GM23338 (cell line): ENCODE measurements at places on chromosomes 4 and X.

GRCh38 chr4:7183780-7184460 lies 8.4 kb upstream of the SORCS2 start:
- no peak for DNase-seq

GRCh38 chr4:109977854-109978501 lies 65.3 kb downstream of the EGF start:
- peak; percentile 64 for DNase-seq

- DNase-seq = peak; percentile 47
Measured at GRCh38 chrX:24241822-24242648, 71.8 kb downstream of the SUPT20HL2 start.

DNA sequence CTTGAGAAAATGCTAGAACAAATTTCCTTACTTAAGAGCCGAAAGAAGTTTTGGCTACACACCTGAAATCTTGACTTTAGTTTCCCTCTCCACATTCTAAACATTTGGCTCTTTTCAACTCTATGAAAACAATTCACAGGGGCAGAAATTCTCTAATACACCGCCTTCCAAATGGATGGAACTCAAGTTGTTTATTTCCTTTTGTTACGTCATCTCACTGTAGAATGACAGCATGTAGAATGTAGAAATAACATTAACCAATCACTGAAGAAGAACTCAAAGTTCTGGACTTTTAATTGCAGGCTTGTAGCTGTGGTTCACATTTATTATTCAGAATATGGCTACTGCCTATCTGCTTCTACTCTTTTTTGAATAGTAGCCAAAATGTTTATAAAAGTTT lies 1.9 kb downstream of the DMP1 start:
- no peak for DNase-seq

DNA sequence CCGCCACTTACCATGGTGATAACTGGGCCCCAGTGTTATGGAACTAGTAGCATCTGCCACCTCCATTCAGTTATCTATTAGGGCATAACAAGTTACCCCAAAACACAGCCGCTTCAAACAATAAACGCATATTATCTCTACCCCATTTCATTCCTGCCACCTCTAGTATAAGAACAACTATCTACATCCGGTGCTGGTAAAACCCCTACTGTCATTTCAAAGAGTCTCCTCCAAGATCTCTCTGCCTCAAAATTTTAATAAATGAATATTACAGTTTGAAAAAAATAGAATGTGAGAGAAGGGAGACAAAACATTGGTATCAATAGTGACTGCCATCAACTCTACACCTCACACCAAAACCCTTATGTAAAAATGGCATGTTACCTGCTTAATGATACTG lies 35.5 kb upstream of the RBPJ start:
- DNase-seq = no peak

DNA sequence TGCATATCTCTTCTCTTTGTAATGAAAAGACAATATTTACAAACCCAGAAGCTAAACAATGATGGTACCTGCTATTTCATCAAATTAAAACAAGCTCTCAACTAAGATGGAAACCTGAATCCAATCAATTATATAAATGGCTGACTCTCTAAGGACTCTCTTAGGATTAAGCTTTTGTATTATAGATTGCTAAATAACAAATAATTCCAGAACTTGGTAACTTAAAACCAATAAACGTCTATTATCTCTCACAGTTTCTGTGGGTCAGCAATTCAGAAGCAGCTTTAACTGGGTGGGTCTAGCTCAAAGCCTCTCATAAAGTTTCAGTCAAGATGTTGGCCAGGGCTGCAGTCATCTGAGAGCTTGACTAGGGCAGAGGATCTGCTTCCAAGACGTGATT lies 12.4 kb downstream of the PHKA2 start:
- DNase-seq = no peak

DNA sequence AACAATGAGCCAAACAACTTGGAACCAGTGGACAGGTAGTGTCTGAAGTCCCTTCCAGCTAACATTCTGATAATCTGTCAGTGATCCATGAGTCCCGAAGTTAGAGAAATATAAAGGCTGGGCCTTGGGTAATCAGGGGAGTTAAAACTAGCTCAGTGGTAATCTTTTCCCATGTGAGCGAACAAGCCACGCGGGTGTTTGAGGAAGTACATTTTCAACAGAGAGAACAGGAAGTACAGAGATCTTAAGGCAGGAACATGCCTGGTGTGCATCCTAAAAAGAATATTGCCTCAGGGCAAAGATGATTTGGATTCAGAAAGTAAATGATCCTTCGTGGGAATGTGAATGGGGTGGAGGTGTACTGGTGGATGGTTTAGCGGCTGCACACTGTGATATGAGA lies 42.9 kb downstream of the FNIP2 start:
- no peak for DNase-seq

DNA sequence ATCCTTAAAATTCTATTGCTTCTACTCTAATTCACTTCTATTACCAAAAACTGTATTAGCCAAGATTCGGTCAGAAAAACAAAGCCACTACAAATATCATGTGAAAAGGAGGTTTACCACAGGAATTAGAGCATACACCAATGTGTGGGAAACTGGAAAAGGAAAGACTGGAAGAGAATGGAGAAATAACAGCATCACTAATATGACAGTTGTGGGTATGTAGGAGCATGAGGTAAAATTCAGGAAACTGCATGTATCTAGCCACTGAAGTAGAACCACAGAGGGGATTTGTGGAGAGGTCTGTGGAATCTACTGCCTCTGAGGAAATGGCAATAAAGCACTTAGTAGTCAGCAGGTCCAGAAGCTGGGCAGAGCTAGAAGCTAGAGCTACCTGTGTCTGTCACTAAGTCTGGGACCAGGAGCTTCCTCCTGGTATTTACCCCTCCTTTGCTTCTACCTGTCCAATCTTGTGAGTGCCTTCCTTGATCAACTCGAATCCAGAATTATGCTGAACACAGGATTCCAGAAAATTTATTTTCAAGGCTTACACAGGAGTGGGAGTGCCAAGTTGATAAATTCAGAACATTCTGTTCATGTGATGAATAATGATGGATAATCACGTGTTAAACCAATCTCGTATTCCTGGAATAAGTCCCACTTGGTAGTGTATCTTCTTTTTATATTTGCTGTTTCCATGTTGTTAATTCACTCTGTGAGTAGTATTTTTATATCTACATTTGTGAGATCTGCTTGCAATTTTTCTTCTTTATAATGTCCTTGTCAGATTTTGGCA lies 52.6 kb downstream of the NAF1 start:
- DNase-seq = no peak

GRCh38 chrX:20378233-20378920 lies 111.7 kb upstream of the RPS6KA3 start:
- no peak for DNase-seq

- DNase-seq = no peak
Measured at GRCh38 chr4:137299281-137299680, 233.0 kb downstream of the PCDH18 start.

- no peak for DNase-seq
Measured at GRCh38 chr4:121034017-121034416, 38.3 kb downstream of the NDNF start.

DNA sequence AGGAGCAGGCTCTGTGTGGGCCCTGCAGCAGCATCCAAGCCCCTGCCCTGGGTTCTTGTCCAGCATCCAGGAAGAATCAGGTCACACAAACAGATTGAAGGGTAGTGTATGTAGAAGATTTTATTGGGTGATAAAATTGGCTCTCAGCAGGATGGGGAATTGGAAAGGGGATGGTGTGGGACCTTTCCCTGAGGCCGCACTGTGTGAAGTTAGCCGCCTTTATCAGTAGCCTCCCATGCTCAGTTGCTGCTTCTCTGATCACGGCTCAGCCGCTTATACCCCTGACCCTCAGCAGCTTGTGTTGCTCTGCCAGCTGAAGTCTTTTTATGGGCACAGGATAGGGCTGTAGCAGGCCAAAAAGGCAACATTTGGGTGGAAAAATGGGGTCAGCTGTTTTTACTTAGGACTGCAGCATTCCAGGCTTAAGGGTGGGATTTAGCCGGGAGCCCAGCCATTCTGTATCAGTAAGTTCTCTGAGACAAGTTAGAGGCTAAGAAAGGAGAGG lies 35.2 kb upstream of the CCNG2 start:
- DNase-seq = no peak

DNA sequence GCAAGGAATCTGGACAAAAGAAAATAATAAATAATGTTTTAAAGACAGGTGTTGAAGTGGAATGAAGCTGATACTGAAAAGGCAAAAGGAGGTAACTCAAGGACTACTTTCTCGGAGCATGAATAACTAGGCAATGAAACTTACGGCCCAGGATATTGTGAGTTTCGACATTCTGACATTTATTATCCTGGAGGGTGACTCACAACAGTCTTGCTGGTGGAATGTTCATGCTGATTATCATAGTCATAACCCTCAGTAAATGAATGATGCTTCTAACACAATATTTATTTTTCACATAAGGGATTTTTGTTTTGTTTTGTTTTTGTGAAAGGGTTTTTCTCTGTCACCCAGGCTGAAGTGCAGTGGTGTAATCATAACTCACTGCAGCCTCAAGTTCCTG lies 147.0 kb upstream of the HPGD start:
- no peak for DNase-seq

GRCh38 chr4:146379744-146380143 lies 142.0 kb downstream of the SLC10A7 start:
- DNase-seq = no peak

GRCh38 chrX:24276015-24276414 lies 37.9 kb downstream of the SUPT20HL2 start:
- DNase-seq = no peak

- no peak for DNase-seq
Measured at GRCh38 chr4:145390571-145390970, 91.1 kb upstream of the SMAD1 start.

- DNase-seq = peak; percentile 69
Measured at GRCh38 chr4:161320377-161320776, 843.4 kb downstream of the FSTL5 start.

DNA sequence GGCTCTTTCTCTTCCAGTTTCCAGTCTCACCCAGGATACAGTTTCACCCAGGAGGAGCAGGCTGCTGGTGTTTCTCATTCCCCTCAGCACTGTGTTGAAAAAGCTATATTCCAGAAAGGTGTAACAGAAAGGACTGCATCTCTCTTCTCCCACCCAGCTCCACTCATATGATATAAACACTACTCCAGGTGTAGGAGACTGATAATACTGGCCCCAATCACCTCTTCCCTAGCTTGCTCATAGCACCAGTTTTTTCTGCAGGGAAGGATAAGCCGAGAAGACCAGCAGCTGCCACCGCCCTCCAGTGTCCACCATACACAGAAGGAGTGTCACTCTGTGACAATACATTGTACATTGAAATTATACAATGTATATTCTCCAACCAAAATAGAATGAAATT lies 105.5 kb upstream of the STK26 start:
- no peak for DNase-seq

DNA sequence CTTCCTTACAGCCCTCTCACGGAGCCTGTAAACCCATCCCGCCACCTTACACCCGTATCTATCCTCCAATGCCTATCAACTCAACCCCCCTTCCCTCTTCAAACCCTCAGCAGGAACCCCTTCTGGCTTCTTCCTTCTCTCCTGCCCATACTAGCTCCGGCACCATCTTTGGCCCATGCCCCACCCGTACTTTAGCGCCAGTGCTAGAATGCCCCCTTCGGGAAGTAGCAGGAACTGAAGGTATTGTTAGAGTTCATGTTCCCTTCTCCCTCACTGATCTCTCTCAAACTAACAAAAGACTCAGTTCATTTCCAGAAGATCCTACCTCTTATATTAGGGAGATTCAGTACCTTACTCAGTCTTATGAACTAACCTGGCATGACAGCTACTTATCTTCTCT lies 2.7 kb upstream of the UGT2B15 start:
- DNase-seq = peak; percentile 28

- no peak for DNase-seq
Measured at GRCh38 chr4:14157262-14157661, 529.7 kb upstream of the BOD1L1 start.
